ENCODE measurements at places on chromosomes 11 and 22.
A peak's percentile ranks its signal among the peaks of the same experiment; 100 is the strongest.

DNA sequence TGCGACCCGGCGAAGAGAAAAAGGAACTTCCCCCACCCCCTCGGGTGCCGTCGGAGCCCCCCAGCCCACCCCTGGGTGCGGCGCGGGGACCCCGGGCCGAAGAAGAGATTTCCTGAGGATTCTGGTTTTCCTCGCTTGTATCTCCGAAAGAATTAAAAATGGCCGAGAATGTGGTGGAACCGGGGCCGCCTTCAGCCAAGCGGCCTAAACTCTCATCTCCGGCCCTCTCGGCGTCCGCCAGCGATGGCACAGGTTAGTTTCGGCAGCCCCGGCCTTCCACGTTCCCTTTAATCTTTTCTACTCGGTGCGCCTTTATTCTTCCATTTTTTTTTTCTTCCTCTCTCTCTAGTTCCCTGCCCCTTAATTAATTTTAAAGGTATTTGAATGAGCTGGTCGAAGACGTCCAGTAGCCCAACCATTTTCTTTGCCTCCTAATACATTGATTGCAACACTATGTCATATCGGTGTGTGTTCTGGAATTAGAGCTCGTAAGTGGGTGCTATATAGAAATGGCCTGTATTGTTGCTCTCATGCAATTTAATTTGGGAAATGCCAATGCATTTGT, 537 bp downstream of the EP300 start:
- DNase-seq, result no peak

GRCh38 chr11:45754261-45754709, 50.7 kb upstream of the SLC35C1 start:
- no peak for DNase-seq

DNA sequence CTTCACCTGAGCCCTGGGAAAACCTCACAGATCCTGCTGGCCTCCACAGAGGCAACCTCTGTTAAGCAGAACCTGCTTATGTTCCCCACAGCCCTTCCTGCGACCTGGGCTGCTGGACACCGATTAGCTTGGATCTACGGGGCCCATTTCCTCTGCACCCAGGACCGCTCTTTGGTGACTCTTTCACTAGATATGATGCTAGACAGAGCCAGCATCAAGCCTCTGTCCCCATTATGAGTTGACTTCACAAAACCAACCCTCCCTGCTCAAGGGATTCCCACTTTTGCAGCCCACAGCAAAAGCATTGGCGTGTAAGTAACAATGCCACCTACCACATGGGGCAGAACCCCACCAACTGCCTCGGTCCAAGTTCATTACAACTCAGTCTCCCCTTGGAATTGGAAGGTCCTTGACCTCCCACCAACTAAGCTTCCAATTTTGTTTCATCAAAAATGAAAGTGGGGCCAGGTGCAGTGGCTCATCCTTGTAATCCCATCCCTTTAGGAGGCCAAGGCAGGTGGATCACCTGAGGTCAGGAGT, 15.2 kb upstream of the TMPRSS4 start:
- no peak for DNase-seq

DNA sequence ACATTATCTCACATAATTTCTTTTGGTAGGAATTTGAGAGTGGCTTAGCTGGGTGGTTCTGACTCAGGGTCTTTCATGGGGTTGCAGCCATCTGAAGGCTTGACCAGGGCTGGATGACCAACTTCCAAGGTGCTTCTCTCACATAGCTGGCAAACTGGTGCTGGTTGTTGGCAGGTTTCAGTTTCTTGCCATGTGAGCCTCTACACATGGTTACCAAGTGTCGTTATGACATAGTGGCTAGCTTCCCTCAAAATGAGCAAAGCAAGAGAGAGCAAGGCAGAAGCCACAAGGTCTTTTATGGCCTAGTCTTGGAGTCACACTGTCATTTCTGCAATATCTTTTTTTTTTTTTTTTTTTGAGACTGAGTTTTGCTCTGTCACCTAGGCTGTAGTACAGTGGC, 4.2 kb upstream of the TFIP11 start:
- DNase-seq, result no peak

GRCh38 chr22:49007013-49007653, 820.5 kb downstream of the BRD1 start:
- DNase-seq, result no peak

DNA sequence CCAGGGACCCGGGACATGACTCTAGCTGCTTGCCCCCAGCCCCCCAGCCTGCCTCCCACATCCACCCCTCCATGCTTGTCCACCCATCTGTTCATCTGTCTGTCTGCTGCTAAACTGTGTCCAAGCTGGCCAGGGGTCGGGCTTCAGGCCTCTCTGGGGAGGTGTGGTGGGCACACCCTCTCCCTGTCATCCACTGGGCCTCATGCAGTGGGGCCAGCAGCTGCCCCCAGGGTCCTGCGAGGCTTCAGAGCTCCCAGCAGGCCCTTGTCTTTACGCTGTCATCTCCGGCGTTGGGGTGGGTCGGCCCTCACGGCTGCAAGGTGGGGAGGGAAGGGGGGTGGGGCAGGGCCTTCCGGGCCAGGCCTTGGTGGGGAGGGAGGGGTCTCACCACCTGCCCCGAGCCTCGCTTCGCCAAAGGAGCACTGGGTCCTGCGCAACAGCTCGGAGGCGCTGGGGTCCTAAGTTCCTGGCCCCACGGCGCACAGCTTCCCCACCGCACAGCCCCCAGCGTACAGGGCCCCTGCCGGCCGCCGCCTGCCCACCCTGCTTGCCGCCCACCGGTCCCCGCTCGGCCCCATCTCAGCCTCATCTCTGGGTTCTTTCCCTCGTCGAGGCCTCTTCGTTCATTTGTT, 26.7 kb downstream of the MOB2 start:
- DNase-seq, result no peak

GRCh38 chr11:40514124-40514523, 945.3 kb downstream of the LRRC4C start:
- DNase-seq, result peak; percentile 10

- DNase-seq, result no peak
Observed at GRCh38 chr11:79342686-79343085, 98.1 kb downstream of the TENM4 start.

DNA sequence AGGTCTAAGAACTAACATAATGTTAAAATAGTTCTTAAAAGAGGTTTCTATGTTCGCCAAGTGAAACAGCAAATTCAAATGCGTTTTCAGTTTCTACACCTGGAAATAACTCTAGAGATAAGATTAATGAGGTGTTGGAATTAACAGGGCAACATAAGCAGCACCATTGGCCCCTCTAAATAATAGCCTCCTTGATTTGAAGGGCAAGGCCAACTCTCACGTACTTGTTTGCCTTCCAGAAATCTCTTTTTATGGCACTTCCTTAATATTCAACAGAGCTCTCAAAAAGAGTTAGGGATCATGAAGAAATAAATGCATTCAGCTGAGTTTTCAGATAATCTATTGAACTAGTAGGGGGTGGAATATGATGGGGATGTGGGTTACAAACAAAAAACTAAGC, 80.9 kb downstream of the AASDHPPT start:
- DNase-seq, result no peak

DNA sequence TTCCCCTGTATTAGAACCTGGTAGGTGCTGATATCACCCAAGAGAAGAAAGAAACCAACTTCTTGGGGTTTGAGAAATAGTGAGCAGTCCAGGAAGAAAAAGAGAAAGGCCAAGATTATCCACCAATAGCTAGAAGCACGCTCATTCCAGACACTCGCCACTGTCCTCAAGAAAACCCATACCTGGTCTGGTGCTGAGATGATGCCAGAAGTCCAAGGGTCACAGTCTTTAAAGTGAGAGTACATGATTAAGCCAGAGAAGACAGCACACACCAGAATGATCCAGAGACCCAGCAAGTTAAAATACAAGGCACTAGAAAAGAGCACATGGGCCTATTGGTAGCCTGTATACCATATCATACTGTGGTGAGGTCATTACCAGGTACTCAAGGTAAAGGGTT, 23.6 kb downstream of the SLC5A12 start:
- no peak for DNase-seq

DNA sequence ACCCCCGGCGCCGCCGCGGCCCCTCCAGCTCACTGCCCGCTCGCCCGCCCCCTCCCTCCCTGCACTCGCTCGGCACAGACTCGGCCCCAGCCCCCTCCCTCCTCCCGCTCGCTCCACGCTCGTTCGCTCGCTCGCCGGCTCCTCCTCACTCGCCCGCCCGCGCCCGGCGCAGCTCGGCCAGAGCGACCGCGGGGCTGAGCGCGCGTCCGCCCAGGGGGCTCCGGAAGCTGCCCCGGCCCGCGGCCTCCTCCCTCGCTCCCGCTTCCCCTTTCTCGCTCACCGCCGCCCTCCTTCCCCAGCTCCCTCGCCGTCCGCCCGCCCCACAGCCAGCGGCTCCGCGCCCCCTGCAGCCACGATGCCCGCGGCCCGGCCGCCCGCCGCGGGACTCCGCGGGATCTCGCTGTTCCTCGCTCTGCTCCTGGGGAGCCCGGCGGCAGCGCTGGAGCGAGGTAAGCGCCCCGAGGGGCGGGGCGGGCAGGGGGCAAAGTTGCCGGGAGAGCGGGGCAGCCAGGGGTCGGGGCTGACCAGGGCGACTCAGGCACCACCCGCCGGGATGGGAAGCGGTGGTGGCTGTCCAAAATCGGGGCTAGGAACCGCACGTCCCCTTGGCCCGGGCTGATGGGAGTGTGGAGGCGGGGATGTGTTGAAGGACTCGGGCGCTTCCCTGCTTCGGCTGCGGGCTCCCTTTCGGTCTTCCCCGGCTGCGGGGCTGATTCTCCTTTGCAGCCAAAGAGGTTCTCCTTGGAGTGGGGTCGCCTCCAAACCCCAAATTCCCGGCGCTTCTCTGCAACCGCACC, at the start of gene SEZ6L:
Gene SEZ6L (plus strand): TSS at position 148 of the 797 bp plus-strand sequence. CDS start 208 bp downstream, at position 356.
- DNase-seq, result no peak

GRCh38 chr22:34847072-34847471, 218.9 kb upstream of the ISX start:
- no peak for DNase-seq

GRCh38 chr11:104830508-104830907, 67.8 kb downstream of the CASP12 start:
- DNase-seq, result no peak

DNA sequence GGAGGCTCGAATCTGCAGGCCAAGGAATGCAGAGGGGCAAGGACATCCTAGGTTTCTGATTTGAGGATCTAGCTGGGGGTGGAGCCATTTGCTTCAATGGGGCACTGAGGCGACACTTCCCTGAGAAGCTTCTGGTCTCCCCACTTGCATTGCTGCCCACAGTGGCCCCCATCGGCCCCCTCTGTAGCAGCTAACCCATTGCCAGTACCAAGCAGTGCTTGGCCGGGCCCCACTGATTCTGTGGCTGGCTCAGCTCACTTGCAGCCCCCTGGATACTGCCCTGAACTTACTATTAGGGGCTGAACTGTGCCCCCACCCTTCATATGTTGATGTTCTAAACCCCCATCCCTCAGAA, 42.9 kb upstream of the SHISAL1 start:
- DNase-seq, result no peak

- DNase-seq, result no peak
Observed at GRCh38 chr11:65026810-65027209, 429 bp upstream of the SNX15 start.

DNA sequence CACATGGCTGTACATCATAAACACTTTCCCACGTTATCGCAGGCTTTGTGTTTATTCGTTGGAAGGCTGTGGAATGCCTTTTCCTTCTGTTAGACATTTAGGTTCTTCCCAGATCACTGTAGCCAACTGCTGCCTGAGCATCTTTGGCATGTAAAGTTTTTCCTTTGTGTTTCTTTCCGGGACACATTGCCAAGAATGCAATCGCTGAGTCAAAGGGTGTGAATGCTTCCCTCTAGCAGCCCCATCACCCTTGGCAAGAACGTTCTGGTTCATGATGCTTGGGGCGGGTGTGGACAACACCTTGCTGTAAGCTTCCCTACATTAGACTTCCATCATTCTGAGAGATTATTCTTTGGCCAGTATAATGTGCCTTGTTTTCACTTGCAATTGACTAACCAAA, 136.2 kb downstream of the OSBP2 start:
- DNase-seq, result no peak

DNA sequence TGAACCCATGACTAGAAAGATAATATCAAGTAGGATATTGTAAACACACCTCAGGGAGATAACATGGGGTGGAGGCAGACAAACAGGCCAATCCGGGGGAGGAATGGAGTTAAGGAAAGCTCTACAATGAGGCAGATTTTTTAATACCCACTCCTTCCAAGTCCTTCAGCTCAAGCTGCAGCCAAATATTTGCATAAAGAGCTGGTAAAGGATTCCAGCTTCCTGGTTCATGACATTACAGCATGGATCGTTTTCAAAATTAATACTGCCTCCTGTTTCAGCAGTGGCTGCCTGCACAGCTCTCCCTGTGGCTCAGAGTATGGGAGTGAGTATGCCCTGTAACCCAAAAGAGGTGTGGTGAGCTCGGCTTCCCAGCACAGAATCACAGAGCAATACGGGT, 5.1 kb downstream of the POU2AF3 start:
- no peak for DNase-seq
